Hematopoietic multipotent progenitor cell treated with erythropoietin and hydrocortisone succinate and interleukin-3 and kit ligand, for 15 days (in vitro differentiated cells): ENCODE measurements at places on chromosomes 2 and 18.

GRCh38 chr2:85813982-85814801, 60.4 kb downstream of the ATOH8 start:
- DNase-seq = peak; percentile 57

GRCh38 chr18:12048827-12049175, 44.8 kb upstream of the ANKRD62 start:
- no peak for DNase-seq

GRCh38 chr2:171436307-171436706, 2.3 kb downstream of the DCAF17 start:
- DNase-seq = no peak

DNA sequence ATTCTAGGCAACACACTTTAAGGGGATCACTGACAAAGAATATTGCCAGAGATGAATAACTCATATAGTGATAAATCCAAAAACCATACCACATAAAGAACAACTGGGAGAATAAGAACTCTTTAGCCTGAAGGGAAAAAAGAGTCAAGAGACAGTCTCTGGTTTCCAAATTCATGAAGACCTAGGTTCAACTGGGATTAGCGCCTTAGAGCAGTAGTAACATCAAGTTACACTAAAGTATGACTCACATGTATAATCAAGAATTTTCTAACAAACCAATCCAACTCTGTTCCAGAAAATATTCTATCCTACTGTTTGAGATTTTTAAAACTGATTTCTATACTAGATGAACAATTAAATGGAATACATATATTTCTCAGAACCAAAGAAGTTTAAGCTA, 93.8 kb downstream of the USP34 start:
- DNase-seq = no peak

GRCh38 chr2:121076885-121077549, 208.0 kb downstream of the TFCP2L1 start:
- DNase-seq = peak; percentile 72

DNA sequence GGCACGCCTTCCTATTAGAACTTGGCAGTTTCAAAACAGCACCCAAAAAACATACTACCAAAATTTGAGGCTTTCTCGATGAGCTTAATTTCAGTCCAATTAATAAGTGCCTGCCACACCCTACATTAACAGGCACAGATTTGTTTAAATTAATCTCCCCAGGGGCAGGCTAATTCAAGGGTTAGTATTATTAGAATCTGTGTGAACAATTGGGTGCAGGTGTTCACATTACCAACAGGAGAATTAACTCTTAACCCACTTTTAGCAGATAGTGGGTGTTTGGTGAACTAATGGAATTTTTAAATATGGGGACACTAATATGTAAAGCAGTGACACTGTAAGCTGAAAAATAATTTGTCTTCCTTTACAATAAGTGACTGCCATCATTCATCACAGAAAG, 4.1 kb downstream of the MBD2 start:
- no peak for DNase-seq

DNA sequence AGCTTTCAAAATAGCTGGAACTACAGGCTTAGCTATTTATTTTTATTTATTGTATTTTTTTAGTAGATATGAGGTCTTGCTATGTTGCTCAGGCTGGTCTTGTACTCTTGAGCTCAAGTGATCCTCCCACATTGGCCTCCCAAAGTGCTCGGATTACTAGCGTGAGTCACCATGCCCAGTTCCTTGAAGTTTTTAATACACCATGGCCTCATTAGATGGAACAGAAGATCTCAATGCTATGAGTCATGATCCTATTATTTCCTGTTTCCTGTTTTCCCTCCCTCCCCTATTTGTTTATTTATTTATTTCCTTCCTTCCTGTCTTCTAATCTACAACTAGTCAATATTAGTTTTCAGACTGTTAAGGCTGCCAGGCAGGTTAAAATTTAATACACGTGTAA, 309.0 kb downstream of the CMPK2 start:
- DNase-seq = no peak

DNA sequence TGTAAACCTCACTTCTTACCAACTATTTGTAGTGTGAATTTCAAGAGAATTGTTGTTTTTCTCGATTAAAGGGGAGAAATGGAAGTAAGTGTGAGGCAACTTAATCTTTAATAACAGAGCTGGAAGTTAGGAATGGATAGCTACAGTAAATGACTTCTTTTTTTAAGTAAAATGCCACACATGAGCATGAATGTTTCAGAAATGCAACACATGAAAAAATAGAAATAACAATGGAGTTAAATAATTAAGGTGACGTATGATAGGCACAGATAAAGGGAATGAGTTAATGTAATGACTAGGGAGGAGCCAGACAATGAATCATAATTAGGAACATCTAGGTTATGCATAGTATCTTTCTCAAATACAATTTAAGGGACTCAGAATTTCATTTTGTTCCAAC, 3.4 kb downstream of the REL start:
- DNase-seq = peak; percentile 30

GRCh38 chr2:241983571-241984270, 114.2 kb downstream of the RTP5 start:
- DNase-seq = no peak

DNA sequence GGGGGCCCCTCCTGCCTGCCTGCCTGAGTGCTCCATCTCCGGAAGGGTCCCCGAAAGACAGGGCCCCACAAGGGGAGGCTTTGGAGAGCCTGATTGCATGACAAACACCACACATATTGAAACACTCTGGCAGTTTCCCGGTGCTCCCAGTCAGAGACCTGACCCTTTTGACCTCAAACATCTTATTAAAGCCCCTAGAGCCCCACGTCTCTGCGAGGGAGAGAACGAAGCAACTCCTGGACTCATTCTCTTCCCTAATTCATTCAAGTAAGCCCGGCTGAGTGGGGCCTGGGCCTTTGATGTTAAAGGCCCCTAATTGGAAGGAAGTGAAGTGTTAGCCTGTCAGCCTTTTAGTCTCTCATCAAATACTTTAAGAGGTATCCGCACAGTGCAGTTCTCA, 335.6 kb downstream of the CYRIA start:
- DNase-seq = no peak

- no peak for DNase-seq
These were observed 32.2 kb upstream of the MCFD2 start for GRCh38 chr2:46947841-46948240.

DNA sequence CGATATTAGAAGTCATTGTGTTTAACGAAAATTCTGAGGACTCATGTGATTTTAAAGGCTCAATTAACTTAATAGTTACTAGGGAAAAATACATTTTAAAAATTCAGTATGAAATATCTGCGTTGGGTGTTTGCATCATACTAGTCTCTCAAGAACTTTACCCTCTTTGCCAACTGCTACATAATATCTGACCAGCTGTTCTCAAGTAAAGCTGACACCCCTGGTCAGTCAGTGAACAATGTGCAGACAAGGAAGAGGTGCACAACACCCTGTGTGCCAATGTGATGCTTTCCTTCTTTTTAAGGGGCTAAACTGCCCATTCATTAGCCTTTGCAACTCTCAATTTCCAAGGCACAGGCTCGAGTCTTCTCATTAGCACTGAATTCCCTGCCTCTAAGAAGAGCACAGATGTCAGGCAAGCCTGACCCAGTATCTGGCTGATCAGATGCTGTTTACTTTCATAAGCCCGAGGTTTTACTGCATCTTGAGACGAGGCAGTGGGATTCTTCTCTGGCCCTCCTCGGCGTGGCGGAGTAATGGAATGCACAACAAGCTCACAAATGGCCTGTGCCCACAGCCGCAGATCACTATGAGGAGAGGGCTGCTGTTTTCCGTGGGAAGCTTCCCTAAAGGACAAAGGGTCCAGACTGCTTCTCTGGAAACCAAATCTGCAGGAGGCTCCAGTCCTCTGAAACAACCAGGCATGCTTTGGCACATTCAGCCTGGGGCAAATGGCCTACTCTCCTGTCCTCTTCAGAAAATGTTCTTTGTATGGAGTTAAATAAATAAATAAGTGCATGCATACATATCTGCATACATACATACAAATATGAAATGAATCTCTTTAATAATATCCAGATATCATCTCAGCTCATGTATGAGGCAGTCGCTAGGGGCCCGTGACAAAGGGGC, 240.3 kb downstream of the ZNF521 start:
- no peak for DNase-seq

GRCh38 chr2:62354771-62355561, 151.0 kb downstream of the TMEM17 start:
- no peak for DNase-seq

GRCh38 chr2:128494307-128494639, 175.6 kb upstream of the HS6ST1 start:
- no peak for DNase-seq

DNA sequence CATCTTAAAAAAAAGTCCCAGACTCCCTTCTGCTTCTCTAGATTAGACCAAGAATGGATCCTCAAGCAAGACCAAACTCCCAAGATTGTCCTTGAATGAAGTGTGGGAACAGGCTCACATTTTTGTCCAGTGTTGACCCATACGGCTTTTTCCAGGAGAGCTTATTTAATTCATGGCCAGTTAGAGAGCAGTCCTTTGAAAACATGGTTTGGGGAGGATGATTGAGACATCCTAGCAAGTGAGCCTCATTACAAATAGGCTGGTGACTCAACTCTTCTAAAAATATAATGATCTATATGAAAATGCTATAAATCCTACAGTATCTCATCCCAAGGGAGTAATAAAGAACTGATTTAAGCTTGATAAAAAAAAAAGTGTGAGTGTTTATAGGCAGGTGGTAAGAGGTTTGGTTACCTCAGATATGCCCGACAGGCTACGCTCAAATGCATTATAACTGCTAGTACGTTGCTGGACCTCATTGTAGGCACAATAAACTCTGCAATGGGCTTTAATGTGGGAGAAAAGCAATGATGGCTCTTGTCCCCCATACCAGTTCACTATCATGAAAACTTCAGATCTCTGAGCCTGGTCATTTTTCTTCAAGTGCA, 17.0 kb downstream of the ANKRD29 start:
- no peak for DNase-seq

GRCh38 chr18:23870676-23871380, 143.7 kb upstream of the TTC39C start:
- DNase-seq = no peak

DNA sequence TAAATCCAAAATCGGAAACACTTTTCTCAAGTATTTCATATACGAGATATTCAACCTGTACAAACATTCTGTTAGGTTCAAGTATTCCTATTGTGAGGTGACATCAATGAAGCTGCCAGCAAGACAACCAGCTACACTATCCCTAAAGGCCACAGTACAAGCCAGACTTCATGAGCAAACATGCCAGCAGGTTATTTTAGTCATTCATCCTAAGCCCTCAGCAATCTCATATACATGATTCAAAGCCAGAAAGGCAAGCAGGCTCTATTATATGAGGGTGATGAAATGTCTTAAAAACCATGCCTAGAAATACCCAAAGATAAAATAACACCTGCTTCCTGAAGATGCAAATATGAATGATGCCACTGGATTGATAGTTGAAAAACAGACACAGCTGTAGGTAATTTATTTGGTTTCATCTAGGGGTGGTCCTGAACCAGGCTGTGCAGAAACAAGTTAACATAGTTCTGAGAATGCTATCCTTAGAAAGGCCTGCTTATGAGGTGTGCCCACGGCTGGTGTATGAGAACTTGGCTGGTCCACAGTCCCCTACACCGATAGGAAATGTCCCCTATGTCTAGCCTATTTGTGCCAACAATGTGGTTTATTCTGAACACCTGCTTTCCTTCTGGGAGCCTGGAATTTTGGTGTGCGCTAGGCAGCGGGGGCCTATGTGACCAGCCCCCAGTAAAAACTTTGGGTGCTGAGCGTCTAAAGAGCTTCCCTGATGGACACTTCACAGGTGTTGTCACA, 48.2 kb upstream of the KIDINS220 start:
- no peak for DNase-seq

GRCh38 chr2:238854246-238854645, 6.4 kb downstream of the TWIST2 start:
- no peak for DNase-seq

DNA sequence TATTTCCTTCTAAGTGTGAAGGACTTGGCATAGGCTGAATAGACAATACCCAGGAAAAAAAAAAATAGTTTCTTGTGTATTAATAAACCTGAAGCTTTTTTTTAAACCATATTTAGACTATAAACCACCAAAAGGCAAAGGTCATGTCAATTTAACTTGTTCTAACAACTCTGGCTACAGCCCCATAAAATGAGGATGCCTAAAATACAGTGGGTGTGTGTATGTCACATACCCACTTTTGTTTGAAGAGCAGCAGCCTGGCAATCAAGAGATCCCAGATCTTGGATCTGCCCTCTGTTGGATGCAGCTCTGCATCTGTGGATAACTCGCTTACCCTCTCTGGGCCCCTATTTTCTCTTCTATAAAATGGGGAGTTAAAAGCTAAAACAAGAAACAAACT, 65.4 kb downstream of the SATB2 start:
- no peak for DNase-seq

DNA sequence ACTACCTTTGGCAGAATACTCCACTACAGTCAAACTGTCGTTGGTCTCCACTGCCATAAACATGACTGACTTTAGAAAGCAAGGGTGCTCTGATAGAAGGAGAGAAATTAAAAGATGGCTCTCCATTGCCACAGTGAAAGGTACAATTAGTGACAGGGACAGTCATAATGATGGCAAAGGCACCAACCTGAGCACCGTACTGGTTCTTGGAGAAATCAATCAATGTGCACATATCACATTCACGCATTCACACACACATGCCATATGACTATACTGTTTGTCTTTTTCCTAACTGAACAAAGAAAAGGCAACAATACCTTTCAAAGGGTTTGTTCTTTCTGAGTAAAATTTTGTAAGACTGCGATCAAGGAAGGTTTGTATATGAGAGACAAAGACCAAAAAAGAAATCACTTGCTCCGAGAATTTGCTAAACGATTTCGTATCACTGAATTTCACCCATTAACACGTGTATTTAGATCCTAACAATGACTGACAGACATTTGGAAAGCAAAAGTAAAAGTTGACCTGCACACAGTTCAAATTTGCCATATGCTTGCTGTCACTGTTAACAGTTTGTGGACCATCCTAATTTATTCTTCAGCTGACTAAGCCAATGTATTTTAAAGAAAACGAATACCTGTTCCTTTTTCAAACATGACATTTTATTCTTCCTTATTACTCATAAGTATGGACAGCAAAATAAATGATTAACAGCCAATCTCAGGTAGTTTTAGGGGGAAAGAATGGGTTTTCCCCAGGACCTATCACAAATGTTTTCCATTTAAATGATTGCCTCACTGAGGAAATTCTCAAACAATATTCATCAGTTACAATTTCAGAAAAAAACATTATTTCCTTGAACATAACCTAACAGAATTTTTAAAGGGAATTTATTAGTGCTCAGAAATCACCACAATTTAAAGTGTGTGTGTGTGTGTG, 644.4 kb downstream of the ZEB2 start:
- no peak for DNase-seq
